ENCODE measurements at places on chromosomes 3 and 15.

- DNase-seq = peak; percentile 4
These were observed 45.0 kb downstream of the ESYT3 start for GRCh38 chr3:138479438-138479863.

DNA sequence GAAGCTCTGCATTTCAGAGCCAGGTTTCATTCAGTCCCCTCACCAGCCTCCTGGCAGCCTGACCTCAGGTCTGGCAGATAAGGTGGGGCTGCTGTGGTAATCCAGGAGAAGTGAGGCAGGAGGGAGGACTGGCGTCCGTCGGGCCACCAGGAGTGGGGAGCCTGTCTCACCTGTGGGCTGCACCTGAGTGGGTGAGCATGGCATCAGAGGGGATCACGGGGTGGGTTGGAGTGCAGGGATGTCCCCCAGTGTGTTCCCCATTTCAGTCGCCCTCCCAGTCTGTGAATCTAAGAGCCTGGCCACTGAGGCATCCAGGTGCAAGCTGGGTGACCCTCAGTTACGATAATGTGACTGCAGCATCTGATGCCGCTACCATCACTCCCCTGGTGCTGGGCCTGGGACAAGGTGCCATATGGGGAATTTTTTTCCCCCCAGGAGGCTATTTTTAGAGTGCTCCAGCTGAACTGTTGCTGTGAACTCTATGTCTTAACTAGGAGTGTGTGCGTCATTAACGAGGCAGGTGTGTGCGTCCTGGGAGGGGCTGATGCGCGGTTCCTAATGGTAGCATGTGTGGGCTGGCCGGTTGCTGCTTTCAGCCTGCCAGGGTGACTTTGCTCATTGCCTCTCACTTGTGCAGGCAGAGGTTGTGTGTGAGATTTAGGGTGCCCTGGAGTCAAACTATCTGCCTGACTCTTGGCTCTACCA is 165.2 kb downstream of the SLCO3A1 start:
- DNase-seq = no peak

DNA sequence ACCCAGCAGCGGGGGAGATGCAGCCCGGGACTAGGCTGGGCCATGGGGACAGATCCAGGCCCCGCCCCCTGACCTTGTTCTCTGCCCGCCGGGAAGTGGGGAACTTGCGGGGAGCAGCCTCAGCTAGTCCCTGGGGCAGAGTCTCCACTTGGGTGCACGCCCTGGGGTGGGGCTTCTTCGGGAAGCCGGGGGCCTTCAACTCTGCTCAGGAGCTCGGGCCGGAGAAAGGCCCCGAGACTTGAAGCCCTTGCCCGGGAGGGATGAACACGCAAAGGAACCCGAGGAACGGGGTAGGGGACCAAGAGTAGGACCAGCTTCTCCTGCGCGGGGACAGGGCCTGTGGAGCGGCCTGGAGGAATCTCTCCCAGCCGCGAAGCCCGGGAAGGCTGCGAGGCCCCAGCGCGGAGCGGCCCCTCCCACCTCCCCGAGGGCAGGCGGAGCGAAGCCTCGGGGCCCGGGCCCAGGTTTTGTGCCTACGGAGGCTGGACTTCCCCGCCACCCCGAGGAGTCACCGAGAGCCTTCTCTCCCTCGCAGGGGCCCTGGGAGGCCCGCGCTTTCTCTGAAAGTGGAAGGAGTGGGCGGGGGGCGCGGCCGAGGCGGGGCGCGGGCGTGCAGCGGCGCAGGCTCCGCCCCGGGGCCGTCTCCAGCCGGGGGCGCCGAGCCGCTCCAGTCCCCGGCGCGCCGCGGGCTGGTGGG is at the start of gene ITPKA:
Gene ITPKA (plus strand): TSS at position 670 of the 697 bp plus-strand sequence. CDS start 54 bp downstream, outside the sequence.
- DNase-seq = peak; percentile 50

- DNase-seq = no peak
These were observed 497.0 kb upstream of the CCDC54 start for GRCh38 chr3:106880206-106880605.
